Karpas-422 (cell line): ENCODE measurements at places on chromosomes 1 and 21. TPM values are rescaled to one million over a fixed set of nuclear protein-coding genes. Genes with fewer than 3 reads are reported as not detected.
A peak's percentile ranks its signal among the peaks of the same experiment; 100 is the strongest.

Gene GNG12
- total RNA-seq = not detected in 2 replicates

Gene COPA
- total RNA-seq = 107 TPM in 2 replicates

- peak; percentile 52 for DNase-seq
- H3K27ac ChIP-seq = no peak overlapping the region
- no peaks in the 10 kb centered on the region for H3K36me3 ChIP-seq
- H3K27me3 ChIP-seq = no peaks in the 10 kb centered on the region
- no peak overlapping the region for H3K4me3 ChIP-seq
Measured at GRCh38 chr1:180167021-180167701, 12.5 kb downstream of the QSOX1 start.

GRCh38 chr1:182672487-182672836 lies 11.9 kb downstream of the RGS8 start:
- H3K36me3 ChIP-seq = no peaks in the 10 kb centered on the region
- H3K4me3 ChIP-seq = peak overlapping the region; percentile 55
- no peaks in the 10 kb centered on the region for H3K27me3 ChIP-seq
- DNase-seq = no peak

DNA sequence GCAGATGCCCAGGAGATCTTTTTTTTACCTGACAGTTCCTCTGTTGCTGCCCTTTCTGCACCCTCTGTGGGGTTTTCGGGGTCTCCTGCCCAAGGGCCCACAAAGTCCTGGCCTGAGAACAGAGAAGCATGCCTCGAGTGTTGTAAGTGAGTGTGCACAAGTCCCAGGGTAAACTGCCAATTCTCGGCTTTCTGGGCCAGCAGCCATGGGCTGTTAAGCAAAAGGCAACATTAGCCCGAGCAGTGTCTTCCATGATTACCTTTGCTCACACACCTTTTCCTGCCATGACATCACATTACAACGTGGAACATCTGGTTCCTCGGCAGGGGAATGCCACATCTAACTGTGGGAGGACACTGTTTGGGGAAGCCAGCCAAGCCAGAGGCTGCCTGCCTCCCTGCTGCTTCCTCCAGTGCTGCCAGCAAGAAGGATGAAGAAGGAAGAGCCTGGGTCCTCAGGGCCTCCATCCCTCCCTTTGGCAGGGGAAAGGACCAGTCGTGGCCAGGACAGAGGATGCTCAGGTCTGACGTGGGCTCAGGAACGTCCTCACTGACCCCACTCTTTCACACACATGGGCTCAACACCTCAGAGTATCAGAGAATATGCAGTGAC lies 485.9 kb downstream of the OMA1 start:
- no peak overlapping the region for H3K27ac ChIP-seq
- H3K4me1 ChIP-seq = no peaks in the 10 kb centered on the region; the same call in 1 of the 2 replicates
- no peak for DNase-seq
- no peaks in the 10 kb centered on the region for H3K27me3 ChIP-seq

DNA sequence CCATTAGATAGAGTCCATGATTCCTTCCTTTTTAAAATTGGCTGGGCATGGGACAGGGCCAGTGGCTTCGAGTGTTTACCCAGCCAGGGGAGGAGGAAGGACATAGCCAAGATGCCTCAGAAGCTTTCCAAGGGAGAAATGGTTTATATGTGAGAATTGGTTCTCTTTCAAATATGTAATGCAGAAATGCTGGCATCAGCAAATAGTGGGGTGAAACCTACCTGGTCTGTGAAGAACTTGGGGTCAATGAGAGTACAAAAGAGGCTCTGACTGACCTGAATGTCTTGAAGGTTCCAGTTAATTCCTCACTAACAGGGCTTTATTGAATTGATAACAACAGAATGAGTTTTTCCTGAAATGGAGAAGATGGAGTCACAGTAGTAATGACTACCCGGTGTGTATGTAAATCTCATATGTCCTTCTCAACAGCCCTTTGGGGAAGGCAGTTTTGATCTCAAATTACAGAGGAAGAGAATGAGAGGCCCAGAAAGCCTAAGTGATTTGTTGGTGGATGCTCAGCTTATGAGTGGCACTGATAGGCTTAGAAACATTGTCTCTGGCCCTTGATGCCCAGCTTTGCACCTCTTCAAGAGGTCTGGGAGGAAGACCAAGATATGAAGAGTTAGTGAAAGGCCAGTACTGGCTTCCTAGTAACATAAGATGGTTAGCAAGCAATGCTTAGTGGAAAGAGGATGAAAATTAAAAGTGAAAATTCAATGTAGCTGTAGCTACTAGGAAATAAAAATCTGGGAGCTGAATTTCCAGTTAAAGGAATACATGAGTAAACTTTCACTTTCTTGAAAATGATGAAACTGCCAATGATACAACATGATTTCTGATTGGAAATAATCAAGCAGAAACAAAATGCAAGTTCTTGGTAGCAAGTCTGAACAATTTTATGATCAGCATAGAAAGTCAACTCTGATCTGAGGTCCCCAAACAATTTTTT lies 2.7 kb downstream of the ATF3 start:
- peaks cover 38% of the 10 kb centered on the region for H3K4me1 ChIP-seq
- H3K36me3 ChIP-seq = no peaks in the 10 kb centered on the region
- H3K27me3 ChIP-seq = no peaks in the 10 kb centered on the region
- no peak overlapping the region for H3K27ac ChIP-seq
- H3K4me3 ChIP-seq = no peak overlapping the region

GRCh38 chr1:77473690-77474089 lies 191.9 kb downstream of the AK5 start:
- H3K27ac ChIP-seq = no peak overlapping the region
- no peaks in the 10 kb centered on the region for H3K27me3 ChIP-seq
- H3K4me1 ChIP-seq = no peaks in the 10 kb centered on the region
- no peaks in the 10 kb centered on the region for H3K36me3 ChIP-seq
- DNase-seq = no peak

DNA sequence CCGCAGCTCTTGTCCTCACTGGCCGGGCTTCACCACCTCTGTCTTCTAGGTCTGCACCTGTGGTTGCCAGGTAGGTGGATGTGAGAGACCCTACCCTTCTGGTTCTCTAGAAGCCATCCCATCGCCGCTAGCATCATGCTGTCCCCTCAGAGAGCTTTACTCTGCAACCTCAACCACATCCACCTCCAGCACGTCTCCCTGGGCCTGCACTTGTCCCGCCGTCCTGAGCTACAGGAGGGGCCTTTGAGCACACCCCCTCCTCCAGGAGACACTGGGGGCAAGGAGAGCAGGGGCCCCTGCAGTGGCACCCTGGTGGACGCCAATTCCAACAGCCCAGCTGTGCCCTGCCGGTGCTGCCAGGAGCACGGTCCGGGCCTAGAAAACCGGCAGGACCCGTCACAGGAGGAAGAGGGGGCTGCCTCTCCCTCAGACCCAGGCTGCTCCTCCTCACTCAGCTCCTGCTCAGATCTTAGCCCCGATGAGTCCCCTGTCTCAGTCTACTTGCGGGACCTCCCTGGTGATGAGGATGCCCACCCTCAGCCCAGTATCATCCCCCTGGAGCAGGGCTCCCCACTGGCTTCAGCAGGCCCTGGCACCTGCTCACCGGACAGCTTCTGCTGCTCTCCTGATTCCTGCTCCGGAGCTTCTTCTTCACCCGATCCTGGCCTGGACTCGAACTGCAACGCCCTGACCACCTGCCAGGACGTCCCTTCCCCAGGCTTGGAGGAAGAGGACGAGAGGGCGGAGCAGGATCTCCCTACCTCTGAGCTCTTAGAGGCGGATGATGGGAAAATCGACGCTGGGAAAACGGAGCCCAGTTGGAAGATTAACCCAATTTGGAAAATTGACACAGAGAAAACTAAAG lies 1.2 kb downstream of the RUSC1 start:
- no peak overlapping the region for H3K27ac ChIP-seq
- H3K4me1 ChIP-seq = peaks cover 40% of the 10 kb centered on the region
- peak; percentile 62 for DNase-seq
- H3K4me3 ChIP-seq = peak overlapping the region; percentile 96
- H3K27me3 ChIP-seq = no peaks in the 10 kb centered on the region

DNA sequence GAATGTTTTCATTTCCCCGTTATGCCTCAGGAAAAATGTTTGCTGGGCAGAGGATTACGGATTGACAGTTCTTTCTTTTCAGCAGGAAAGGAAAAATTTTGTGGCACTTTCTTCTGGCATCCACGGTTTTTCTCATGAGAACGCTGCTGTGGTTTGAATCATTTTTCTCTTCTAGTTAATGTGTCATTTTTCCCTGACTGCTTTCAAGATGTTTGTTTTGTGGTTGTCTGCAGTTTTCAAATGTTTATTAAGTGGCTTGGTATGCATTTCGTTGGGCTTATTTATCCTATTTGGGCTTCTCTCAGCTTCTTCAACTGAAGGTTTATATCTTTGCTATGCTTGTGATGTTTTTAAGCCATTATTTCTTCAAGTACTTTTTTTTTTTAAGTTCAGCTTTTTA lies 359.0 kb downstream of the RGS7 start:
- H3K27ac ChIP-seq = no peak overlapping the region
- no peaks in the 10 kb centered on the region for H3K36me3 ChIP-seq

- no peaks in the 10 kb centered on the region for H3K27me3 ChIP-seq
- no peak overlapping the region for H3K27ac ChIP-seq
- H3K36me3 ChIP-seq = no peaks in the 10 kb centered on the region
- DNase-seq = no peak
Measured at GRCh38 chr1:55692726-55693125, 477.6 kb upstream of the USP24 start.

DNA sequence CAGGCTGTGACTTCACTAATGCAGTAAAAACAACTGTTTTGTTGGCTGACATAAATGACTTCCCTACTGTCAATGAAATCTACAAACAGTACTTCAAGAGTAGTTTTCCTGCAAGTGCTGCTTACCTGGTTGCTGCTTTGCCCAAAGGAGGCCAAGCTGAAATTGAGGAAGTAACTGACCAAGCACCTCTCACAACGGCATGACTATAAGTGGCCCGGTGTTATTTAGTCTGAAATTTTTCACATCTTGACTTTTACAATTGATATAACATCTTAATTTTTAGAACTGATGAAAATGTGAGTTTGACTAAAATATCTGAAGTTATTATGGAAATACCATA lies 274.9 kb upstream of the NR5A2 start:
- no peaks in the 10 kb centered on the region for H3K4me1 ChIP-seq
- H3K36me3 ChIP-seq = no peaks in the 10 kb centered on the region
- H3K27ac ChIP-seq = no peak overlapping the region
- no peak for DNase-seq

DNA sequence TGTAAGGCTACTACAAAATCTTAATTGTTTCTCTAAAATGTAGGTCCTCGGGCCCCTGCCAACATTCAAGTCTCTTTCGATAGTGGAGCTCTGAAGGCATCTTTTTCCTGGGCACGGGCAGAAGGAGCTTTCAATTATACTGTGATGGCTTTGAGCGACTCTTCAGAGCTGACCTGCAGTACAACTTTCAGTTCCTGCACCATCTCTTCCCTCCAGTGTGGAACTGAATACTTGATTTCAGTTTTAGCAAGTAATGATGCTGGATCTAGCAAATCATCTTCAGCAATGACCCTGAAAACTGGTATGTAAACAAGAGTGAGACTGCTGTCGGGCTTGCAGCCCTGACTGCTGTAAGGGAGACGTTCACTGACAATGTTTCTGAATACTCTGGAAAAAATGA lies 9.6 kb downstream of the FNDC7 start:
- H3K27me3 ChIP-seq = no peaks in the 10 kb centered on the region
- H3K27ac ChIP-seq = no peak overlapping the region
- H3K4me3 ChIP-seq = no peak overlapping the region
- peaks cover 2% of the 10 kb centered on the region; the same call in 1 of the 2 replicates for H3K4me1 ChIP-seq
- DNase-seq = no peak

- no peaks in the 10 kb centered on the region for H3K27me3 ChIP-seq
- H3K27ac ChIP-seq = no peak overlapping the region
- H3K4me3 ChIP-seq = no peak overlapping the region
- H3K4me1 ChIP-seq = no peaks in the 10 kb centered on the region
- DNase-seq = no peak
Measured at GRCh38 chr21:19433623-19434022, 1030.0 kb upstream of the TMPRSS15 start.

GRCh38 chr1:116567790-116568661 lies 2.8 kb downstream of the CD58 start:
- H3K4me3 ChIP-seq = no peak overlapping the region
- peaks cover 21% of the 10 kb centered on the region for H3K4me1 ChIP-seq
- DNase-seq = no peak
- H3K36me3 ChIP-seq = no peaks in the 10 kb centered on the region
- no peaks in the 10 kb centered on the region for H3K27me3 ChIP-seq

GRCh38 chr1:191065771-191066170 lies 588.1 kb upstream of the BRINP3 start:
- H3K36me3 ChIP-seq = no peaks in the 10 kb centered on the region
- no peak for DNase-seq
- H3K4me3 ChIP-seq = no peak overlapping the region
- H3K4me1 ChIP-seq = no peaks in the 10 kb centered on the region

- no peak overlapping the region for H3K4me3 ChIP-seq
- no peaks in the 10 kb centered on the region for H3K4me1 ChIP-seq
Measured at GRCh38 chr1:87735750-87736149, 407.1 kb downstream of the LMO4 start.

- peaks cover 63% of the 10 kb centered on the region for H3K36me3 ChIP-seq
- no peak overlapping the region for H3K27ac ChIP-seq
- H3K4me3 ChIP-seq = no peak overlapping the region
- peaks cover 4% of the 10 kb centered on the region for H3K4me1 ChIP-seq
- no peak for DNase-seq
- no peaks in the 10 kb centered on the region for H3K27me3 ChIP-seq
Measured at GRCh38 chr21:28953247-28953646, 39.4 kb downstream of the LTN1 start.

DNA sequence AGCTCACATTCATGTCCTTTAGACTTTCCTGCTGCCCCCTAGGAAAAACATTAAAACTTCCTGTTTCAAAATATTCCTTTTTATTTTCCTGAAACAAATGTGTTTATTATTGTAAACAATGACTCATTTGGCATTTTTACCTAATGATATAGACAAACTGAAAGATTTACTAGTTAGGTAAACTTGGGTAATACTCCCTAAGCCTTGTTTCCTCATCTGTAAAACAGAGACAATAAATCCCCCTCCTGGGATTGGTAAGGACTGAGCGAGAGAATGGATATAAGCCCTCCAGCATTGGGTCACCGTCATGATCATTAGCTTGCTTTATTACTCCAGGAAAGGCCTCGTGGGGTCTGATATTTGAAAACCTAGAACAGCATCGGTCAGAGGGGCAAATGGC lies 59.8 kb downstream of the LPAR3 start:
- no peak for DNase-seq
- H3K36me3 ChIP-seq = no peaks in the 10 kb centered on the region
- H3K27ac ChIP-seq = no peak overlapping the region
- no peaks in the 10 kb centered on the region for H3K4me1 ChIP-seq
- H3K27me3 ChIP-seq = no peaks in the 10 kb centered on the region
